ENCODE measurements at places on chromosomes 2 and 18.

GRCh38 chr2:25062511-25062917 lies 20.6 kb downstream of the EFR3B start:
- no peak for DNase-seq

DNA sequence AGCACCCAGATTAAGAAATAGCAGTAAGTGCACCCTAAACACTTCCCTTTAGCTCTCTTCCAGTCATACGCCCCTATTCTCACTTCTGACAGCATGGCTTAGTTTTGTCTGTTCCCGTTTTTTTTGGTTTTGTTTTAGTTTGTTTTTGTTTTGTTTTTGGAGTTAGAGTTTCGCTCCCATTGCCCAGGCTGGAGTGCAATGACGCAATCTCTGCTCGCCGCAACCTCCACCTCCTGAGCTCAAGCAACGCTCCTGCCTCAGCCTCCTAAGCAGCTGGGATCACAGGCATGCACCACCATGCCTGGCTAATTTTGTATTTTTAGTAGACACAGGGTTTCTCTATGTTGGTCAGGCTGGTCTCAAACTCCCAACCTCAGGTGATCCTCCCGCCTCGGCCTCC lies 2067.7 kb downstream of the SUCLG1 start:
- DNase-seq = no peak

GRCh38 chr2:196336207-196336606 lies 164.8 kb upstream of the STK17B start:
- no peak for DNase-seq

DNA sequence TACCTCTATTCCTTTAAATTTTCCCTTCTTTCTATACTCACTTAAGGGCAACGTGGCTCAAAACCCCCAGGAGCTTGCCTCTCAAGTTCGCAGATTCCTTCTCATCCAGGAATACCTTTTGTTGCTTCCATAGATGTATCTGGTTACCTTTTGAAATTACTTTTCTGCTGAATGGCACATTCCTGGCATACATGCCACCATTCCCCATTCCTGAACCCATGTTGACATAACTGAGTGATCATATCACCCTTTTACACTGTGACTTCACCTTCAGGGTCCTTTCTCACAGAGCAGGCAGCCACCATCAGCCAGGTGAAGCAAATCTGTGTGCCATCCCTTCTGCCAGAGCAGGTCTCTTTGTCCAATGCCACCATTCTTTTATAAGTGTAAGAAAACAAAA lies 615.8 kb downstream of the ARHGAP15 start:
- no peak for DNase-seq

GRCh38 chr2:153717060-153717459 lies 154.7 kb upstream of the GALNT13 start:
- no peak for DNase-seq

GRCh38 chr2:217559084-217559483 lies 443.7 kb downstream of the TNS1 start:
- DNase-seq = no peak

DNA sequence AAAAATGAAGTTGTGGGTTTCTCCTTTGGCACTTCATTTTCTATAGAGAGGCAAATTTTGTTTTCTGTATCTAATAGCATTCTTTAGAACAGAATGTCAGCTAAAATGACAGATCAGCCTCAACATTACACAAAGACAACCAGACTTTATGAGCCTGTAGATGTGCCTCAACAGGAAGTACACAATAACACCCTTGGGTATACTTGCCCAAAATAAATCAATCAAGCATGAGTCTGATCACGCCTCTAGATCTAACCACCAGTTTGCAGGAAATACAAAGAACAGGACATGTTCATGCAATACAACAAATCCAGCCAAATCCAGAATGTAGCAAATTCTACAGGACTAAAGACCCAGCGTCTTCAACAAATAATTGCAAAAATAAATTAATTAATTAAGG lies 11.2 kb upstream of the DAPL1 start:
- DNase-seq = no peak

DNA sequence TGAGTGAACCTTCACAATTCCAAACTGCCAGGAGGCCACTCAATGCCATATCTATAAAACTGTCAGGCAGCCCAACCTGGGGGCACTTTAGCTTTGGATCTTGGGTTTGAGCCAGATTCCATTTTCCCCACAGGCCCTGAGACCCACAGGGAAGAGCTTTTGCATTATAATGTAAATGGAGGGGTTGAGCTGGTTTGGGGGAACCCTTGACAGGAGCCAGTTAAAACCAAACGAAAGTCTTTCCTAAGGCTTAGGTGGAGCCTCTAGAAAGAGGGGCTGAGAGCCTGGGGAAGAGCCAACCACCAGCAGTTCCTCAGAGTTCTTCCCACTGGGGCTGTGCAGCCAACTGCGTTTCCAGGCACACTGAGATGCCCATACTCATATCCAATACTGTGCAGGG lies 42.7 kb downstream of the BCL11A start:
- DNase-seq = no peak

DNA sequence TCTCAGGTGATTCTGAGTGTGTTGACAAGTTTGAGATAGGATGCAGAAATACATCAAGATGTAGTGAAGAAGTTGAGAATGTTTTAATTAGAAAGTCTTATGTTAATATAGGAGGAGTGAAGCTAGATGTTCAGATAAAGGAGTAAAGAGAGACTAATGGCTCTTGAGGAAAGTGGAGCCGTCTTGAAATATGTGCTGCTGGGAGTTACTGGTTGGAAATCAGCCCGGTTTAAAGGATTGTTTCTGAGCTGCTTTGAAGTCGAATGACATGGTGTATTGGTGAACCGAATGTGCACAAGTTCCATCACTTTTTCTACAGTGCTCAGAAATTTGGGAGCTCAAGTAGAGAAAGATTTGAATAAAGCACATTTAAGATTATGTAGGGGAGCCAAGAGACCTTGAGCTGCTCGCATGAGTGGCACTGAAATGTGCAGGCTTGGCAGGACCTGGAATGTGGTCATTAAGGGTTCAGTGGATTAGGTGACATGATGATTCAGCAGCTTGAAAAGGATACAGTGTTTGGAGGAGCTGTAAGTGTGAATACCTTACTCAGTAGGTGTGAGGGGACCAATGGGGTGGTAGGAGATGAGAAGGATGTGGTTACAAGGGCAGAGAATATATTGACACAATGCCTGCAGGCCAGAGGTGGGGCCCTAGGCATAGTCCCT lies 68.6 kb downstream of the CAB39 start:
- DNase-seq = peak; percentile 72

GRCh38 chr2:164275659-164276058 lies 345.6 kb downstream of the GRB14 start:
- DNase-seq = no peak

DNA sequence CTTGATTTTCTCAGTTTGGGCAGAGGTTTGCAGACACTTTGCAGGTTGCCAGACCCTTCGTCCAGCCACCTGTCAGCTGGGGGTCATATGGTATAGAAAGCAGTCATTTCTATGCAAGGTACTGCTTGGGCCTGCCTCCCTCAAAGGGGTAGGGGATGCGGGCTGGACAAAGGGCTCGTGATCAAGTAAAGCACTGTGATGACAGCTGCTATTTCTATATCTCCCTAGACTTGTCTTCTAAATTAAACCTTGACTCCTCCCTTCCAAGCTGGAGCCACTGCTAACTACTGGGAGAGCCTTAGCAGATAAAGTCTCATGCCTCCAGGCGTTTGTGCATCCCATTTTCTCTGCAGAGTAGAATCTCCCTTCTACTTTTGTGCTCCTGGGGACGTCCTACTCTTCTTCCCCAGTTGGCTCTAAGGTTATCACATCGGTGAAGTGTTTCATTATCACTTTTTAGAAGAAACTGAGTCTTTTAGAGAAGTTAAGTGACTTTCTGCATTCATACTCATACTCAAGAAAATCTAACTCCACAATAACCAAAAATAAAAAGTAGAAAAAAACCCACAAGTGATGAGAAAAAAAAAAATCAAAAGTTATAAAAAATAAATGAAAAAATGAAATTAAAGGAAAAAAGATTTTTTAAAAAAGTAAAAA lies 710 bp upstream of the XRCC5 start:
- DNase-seq = no peak

- DNase-seq = no peak
Observed at GRCh38 chr2:75494137-75494769, 66.5 kb downstream of the EVA1A start.

- no peak for DNase-seq
Observed at GRCh38 chr18:45449418-45450227, 165.7 kb upstream of the SLC14A2 start.

GRCh38 chr2:233448220-233448559 lies 93.9 kb downstream of the DGKD start:
- DNase-seq = no peak

DNA sequence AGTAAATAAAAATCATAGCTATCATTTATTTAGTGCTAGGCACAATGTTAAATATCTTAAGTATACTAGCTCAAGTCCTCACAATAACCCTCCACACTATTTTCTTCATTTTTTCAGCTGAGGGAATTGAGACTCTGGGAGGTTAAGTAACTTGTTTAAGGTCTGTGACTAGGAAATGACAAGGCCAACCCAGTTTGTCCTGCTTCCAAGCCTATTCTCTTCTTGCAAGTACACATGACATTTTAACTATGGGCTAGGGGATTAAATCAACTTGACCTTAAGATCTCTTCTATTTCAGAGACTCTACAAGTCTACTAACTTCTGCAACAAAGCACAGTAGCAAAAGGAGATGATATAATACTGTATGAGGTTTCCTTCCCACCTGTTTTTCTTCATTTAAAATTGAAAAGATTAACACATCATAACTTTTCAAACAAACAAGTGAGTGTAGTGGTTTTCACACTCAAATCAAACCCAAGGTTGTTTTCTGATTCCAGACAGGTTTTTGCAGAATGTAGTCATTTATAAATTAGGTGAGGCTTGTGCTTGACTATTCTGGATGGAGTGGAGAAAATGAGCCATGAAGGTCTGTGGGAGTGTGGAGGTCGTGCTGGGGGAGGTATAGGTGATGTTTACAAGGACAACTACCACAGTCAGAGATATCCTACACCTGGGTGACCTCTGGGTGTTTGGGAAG lies 57.0 kb downstream of the CD28 start:
- DNase-seq = no peak

DNA sequence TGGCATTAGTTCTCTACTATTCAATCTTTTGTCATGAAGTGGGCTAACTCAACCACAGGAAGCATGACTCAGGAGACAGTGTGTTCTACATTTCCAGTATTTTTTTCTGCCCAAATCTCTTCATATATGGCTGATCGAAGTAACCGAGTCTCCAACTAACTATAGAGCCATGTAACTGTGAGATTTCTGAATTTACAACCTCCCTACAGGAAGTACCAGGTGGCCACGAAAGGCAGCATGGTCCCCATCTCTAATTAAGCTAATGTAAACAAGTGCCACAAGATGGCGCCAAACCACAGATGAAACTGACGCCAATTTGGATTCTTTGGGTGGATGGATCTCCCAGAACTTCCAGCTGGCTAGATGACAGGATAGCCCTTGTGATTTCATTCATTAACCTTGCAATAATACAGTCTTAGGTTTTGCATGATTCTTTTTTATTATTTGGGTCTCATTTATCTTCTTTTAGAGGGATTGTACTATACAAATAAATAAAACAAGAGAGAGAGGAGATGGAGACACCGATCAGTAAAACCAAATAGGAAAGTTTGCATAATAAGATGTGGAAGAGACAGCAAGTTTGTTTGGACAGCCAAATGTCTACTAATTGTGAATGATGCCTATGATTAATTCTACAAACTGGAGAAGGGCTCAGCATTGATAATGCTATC lies 18.3 kb upstream of the ARHGAP15 start:
- peak; percentile 16 for DNase-seq

DNA sequence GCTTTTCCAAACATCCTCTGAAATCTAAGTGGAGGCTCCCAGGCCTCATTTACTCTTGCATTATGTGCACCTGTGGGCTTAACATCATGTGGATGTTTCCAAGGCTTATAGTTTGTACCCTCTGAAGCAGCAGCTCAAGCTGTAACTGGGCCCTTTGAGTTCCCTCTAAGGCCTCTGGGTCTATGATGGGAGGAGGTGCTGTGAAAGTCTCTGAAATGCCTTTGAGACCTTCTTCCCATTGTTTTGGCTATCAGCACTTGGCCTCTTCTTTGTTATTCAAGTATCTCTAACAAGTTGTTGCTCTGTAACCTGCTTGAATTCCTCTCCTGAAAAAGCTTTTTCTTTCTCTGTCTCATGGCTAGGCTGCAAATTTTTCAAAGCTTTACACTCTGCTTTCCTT lies 58.1 kb upstream of the MYT1L start:
- no peak for DNase-seq

- DNase-seq = no peak
Observed at GRCh38 chr2:17538022-17538843, 2.3 kb upstream of the VSNL1 start.

DNA sequence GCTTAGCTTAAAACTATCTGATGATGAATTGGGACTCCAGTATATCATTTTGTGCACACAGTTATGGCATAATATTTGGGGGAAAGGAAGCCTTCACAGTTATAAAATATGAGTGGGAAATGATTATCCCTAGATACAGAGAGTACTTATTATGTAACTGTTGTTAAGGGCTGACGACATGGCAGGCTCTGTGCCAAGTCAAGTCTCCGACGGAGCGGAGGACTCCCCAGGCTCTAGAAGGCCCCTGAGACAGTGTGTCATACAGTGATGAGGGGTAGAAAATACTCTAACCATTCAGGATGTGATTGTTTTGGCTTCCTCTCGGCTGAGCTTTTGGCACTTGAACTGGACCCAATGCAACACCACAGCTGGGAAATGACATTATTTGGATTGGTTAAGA lies 211.8 kb downstream of the SLC8A1 start:
- no peak for DNase-seq

DNA sequence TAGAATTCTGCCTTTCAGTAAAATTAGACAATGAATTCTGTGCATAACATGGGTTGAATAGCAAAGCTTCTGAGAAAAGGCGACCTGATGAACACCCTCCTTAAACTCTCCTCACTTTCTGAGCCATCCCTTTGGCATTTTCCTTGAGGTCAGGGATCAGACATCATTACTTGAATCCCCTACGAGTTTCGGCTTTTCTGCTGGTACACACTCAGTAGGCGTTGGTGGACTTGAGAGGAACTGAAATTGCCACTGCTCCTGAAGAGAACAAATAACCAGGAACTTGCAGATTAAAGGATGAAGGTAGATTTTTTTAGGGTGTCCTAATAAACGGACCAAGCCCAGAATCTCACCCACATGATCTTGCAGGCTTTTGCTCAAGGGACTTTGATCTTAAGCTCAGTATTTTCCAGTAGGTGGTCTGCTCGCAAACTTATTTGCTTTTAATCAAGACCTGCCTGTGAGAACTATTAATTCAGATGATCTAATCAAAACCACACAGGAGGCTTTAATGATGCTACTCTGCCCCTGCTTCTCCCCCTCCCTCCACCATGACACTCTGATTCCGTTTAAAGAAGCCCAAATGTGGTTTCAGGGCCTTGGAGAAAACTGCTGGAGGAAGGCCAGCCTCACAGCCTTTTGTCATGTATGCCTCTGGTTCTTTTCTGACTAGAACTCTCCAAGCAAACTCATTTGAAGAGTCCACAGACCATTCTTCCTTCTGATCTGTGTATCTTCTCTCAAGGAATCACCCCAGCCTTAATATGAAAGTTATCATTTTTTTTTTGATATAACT lies 124.9 kb downstream of the PRKCE start:
- DNase-seq = no peak

GRCh38 chr2:233082931-233083755 lies 23.0 kb downstream of the INPP5D start:
- DNase-seq = no peak

GRCh38 chr2:47783486-47784351 lies 774 bp downstream of the MSH6 start:
- DNase-seq = peak; percentile 52

- DNase-seq = peak; percentile 16
Observed at GRCh38 chr2:113324684-113325160, 46.0 kb upstream of the PAX8 start.

GRCh38 chr2:219878516-219878915 lies 251.1 kb downstream of the SLC4A3 start:
- DNase-seq = no peak

- DNase-seq = no peak
Observed at GRCh38 chr2:71512386-71512785, 59.0 kb downstream of the DYSF start.
